Stimulated activated CD8-positive, alpha-beta memory T cell treated with anti-CD3 and anti-CD28 coated beads, Interleukin-12 subunit alpha, Interleukin-12 subunit beta, amount 100 ng/mL, for 1 hour (primary cell): ENCODE measurements at places on chromosomes 5 and 9.

DNA sequence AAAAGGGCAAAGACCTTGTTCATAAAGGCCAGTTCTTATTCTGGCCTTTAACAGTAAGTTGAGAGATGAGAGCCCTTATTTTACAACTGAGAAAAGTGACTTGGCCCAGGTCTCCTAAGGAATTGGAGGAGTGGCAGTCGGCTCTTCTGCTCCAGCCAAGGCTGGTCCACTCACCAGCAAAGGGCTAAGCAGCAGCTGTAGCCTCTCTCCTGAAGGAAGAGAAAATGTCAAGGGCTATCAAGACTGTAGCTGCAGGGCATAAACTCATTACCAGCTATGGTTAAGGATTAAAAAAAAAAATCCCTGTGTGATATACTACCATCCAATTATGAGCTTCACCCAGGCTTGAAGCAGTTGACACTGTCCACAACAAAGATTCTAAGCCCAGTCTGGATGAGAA lies 138.6 kb upstream of the RAD23B start:
- DNase-seq, result no peak

DNA sequence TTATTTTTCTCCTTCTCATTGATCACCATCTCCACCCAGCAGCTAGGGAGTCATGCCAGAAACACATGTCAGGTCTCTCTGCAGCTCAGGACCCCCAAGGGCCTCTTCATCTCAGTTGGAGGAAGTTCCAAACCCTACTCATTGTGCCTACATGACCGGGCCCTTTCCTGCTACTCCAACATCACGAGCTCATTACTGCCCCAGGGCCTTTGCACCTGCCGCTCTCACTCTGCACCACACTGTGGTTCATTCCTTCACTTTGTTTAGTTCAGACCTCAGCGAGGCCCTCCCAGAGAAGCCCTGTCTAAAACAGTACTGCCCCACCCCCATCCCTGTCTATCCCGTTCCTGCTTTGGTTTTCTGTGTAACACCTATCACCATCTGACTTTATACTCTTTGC lies 22.1 kb upstream of the AKNA start:
- DNase-seq, result no peak

- no peak for DNase-seq
Measured at GRCh38 chr9:69649566-69650250, 22.5 kb downstream of the APBA1 start.

GRCh38 chr9:131398204-131398603 lies 4.3 kb downstream of the PRRC2B start:
- DNase-seq, result peak; percentile 46

- no peak for DNase-seq
Measured at GRCh38 chr5:62305358-62305714, 670 bp upstream of the KIF2A start.

GRCh38 chr9:97906236-97906831 lies 16.0 kb downstream of the TRMO start:
- no peak for DNase-seq

- no peak for DNase-seq
Measured at GRCh38 chr5:92907938-92908606, 672.9 kb downstream of the NR2F1-AS1 start.

DNA sequence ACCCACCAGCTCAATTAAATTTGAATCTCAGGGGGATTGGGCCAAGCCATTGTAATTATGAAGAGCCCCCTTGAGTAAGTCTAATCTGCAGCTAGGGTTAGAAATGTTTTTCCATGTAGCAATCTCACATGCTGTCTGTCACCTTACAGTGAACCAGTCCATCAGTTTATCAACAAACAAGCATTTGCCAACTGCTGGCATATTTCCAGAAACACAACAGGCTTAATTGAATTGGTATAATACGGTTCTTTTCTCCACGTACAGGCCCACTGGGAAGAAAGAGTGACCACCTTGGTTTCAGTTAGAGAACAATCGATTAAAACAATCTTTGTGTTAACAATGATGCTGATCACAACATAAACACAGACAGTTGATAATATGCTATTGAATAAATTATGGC lies 67.4 kb downstream of the NSUN2 start:
- no peak for DNase-seq

DNA sequence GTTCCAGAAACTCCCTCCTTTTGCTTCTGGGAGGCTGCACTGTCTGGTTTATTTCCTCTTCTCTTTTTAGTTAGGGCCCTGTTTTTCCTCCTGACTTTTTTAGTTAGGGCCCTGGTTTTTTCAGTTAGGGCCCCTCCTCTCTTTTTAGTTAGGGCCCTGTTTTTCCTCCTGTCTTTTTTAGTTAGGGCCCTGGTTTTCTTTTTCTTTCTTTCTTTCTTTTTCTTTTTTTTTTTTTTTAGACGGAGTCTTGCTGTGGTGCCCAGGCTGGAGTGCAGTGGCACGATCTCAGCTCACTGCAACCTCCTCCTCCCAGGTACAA lies 15.1 kb downstream of the GSN start:
- no peak for DNase-seq

- no peak for DNase-seq
Measured at GRCh38 chr5:87400305-87400899, 12.3 kb downstream of the CCNH start.

GRCh38 chr9:1271786-1272185 lies 221.6 kb downstream of the DMRT2 start:
- no peak for DNase-seq

- peak; percentile 41 for DNase-seq
Measured at GRCh38 chr5:139747583-139748504, 47.8 kb upstream of the PSD2 start.

- no peak for DNase-seq
Measured at GRCh38 chr9:26129217-26129616, 451.0 kb upstream of the TUSC1 start.

- DNase-seq, result no peak
Measured at GRCh38 chr5:167261309-167262100, 1029.9 kb upstream of the WWC1 start.

- DNase-seq, result peak; percentile 61
Measured at GRCh38 chr9:92790542-92791527, 26.2 kb upstream of the BICD2 start.

DNA sequence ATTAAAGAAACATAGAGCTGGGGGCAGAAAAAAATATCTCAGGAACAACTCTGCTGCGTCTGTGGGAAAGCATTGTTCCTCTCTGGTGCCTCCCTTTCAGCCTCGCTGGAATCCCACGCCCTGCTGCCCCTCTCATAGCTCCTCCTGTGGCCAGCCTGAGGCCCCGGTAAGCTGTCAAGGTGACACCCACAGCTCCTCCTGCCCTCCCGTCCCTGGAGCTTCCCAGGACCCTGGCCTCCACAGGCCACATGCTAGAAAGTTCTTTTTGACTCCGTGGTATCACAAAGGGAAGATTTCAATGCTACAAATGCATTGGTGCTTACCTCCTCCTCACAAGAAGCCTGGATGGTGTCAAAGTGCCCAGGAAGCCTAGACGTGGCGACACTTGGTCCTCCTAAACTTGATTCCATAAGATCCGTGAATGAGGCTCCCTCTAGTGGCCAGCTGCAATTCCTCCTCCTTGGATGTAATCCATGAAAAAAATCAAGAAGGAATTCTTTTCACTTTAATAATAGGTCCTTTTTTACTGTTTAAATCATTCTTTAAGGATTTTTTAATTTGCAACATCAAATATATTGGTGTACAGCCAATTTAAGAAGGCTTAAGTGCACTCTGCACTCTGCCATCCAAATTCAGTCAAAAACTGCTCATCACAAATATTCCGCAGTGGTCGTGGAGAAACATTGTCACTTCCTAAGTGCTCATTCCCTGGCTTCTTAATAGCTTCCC lies 104.9 kb downstream of the CFAP90 start:
- no peak for DNase-seq

- no peak for DNase-seq
Measured at GRCh38 chr9:120913647-120914264, 12.8 kb downstream of the TRAF1 start.

- DNase-seq, result no peak
Measured at GRCh38 chr5:1431896-1432295, 13.3 kb downstream of the SLC6A3 start.

- no peak for DNase-seq
Measured at GRCh38 chr5:54900984-54901725, 84.2 kb downstream of the ESM1 start.

GRCh38 chr5:10756549-10756948 lies 4.5 kb downstream of the DAP start:
- no peak for DNase-seq

- no peak for DNase-seq
Measured at GRCh38 chr9:132740526-132741309, 70.5 kb downstream of the GTF3C4 start.

- no peak for DNase-seq
Measured at GRCh38 chr9:23254404-23255184, 571.4 kb downstream of the ELAVL2 start.

GRCh38 chr9:134396258-134396742 lies 70.0 kb downstream of the RXRA start:
- DNase-seq, result no peak

DNA sequence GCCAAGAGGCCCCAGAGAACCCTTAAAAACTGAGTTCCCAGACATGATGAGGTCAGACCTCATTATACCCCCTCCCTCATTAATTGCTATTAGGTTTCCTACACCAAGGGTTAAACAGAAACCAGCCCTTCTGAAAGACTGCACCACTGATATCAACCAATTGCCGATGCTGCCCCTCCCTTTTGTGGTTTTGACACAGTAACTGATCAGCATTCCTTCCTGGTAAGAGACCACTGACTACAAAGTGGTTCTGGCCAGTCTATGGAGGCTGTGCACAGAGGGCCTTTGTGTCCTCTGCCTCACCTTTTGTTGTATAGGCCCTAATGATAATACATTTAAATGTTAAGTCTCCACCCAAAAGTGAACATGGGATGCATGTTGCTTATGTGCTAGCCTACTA lies 201.5 kb downstream of the FRMD3 start:
- DNase-seq, result no peak

DNA sequence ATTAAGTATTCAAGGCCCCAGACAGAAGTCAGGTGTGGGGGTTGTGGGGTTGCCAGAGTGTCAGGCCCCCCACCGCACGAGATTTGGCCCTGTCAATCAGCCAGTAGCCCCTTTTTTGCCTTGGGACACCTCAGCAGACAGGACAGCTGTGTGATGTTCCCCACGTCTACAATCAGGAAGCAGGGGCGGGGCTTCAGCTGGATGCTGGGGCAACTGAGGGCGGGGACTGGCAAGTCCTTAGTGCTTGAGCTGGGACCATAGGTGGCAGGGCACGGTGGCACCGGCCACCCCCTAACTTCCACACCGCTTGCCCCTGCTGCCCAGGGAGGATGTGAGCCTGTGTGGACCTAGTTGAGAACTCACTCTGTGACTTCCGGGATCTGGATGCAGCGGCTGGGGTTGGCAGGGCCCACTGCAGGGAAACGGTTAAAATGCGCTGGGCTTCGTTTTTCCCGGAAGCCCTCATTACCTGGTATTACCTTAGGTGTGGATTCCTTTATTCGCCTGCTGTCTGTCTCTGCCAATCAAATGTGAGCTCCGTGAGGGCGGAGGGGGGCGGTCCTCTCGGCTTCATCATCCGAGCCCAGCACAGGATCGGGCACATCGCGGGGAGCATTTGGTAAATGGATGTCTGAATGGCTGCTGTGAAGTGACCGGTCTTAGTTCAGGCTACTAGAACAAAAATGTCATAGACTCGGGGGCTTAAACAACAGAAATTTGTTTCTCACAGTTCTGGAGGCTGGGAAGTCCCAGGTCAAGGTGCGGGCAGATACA lies 7.5 kb upstream of the GTF3C5 start:
- no peak for DNase-seq

DNA sequence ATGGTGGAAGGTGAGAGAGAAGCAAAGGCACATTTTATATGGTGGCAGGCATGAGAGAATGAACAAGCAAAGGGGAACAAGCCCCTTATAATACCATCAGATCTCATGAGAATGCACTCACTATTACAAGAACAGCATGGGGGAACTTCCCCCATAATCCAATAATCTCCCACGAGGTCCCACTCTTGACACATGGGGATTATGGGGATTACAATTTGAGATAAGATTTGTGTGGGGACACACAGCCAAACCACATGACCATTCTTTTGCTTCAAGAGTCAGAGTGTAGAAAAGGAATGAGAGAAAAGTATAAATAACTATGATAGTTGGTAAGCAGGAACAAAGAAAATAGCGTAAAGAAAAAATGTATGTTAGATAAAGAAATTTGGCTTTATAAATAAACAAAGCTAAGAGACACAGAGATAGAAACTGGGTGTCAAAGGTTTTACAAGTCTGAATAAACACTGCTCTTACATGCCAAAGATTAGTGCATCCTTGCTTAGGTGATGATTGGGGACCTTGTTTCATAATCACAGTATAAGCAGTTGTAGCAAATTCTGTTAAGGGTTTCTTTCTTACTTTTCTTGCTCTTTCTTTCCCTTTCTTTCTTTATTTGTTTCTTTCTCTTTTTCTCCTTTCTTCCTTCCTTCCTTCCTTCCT lies 91.9 kb upstream of the PAPPA start:
- no peak for DNase-seq

- no peak for DNase-seq
Measured at GRCh38 chr9:88653406-88653805, 118.4 kb downstream of the NXNL2 start.

- DNase-seq, result no peak
Measured at GRCh38 chr5:153237671-153238332, 252.7 kb upstream of the GRIA1 start.
